ENCODE measurements at places on chromosomes 5 and 9. TPM values are rescaled to one million over a fixed set of nuclear protein-coding genes. Genes with fewer than 3 reads are reported as not detected.

TEX48 gene
- 0.65 TPM for total RNA-seq

- no peak overlapping the region for H3K27ac ChIP-seq
- DNase-seq, result no peak
- no peak overlapping the region for H3K4me3 ChIP-seq
- no peaks in the 10 kb centered on the region for H3K4me1 ChIP-seq
- no peaks in the 10 kb centered on the region for H3K27me3 ChIP-seq
Measured at GRCh38 chr5:160158087-160158486, 38.8 kb upstream of the PWWP2A start.

GRCh38 chr9:76090909-76091308, 200.4 kb downstream of the PCSK5 start:
- H3K27me3 ChIP-seq, result no peaks in the 10 kb centered on the region
- H3K27ac ChIP-seq, result no peak overlapping the region
- no peaks in the 10 kb centered on the region for H3K4me1 ChIP-seq
- H3K36me3 ChIP-seq, result no peaks in the 10 kb centered on the region
- no peak overlapping the region for H3K4me3 ChIP-seq

DNA sequence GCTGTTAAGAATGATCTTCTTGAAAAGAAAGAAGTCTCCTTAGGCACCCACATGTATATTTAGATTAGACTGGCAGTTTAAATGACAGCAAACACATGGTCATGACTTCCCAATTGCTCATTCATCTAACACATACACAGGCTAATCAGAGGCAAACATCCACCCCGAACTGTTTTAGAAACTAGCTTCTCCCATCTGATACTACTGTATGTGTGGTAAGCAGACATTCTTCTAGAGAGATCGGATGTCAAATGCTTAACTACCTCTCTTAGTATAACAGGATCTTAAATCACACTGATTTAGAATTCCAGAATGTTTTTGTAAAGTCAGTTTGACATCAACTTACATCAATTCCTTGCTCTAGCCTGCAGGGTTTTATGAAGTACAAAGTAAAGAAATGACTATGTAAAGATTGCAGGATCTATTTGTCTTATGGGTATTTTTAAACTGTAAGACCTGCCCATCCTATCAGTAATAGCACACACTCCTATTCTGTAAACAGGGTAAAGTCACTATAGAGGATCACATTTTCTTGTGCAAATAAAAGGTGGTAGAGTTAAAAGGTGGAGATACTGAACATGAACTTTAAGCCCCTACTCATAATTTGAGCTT, 239.7 kb downstream of the MLLT3 start:
- H3K36me3 ChIP-seq, result no peaks in the 10 kb centered on the region
- H3K4me3 ChIP-seq, result no peak overlapping the region
- DNase-seq, result no peak
- H3K27ac ChIP-seq, result no peak overlapping the region
- no peaks in the 10 kb centered on the region for H3K27me3 ChIP-seq
- peaks cover 28% of the 10 kb centered on the region for H3K4me1 ChIP-seq

DNA sequence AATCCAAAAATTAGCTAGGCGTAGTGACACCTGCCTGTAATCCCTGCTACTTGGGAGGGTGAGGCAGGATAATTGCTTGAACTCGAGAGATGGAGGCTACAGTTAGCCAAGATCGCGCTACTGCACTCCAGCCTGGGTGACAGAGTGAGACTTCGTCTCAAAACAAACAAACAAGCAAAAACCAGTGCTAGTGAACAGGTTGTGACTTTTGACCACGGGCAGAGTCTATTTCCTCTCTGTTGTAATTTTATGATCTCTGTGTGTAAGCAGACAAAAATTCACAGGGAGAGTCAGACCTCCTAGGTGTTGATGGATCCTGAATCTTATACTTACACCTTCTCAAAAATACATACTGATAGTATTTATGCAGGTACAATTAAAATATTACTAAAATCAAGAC, 65.8 kb downstream of the SPEF2 start:
- no peaks in the 10 kb centered on the region for H3K36me3 ChIP-seq
- H3K27me3 ChIP-seq, result no peaks in the 10 kb centered on the region
- H3K4me3 ChIP-seq, result no peak overlapping the region
- H3K4me1 ChIP-seq, result peaks cover 15% of the 10 kb centered on the region
- no peak for DNase-seq
- no peak overlapping the region for H3K27ac ChIP-seq

- H3K27me3 ChIP-seq, result peaks cover 9% of the 10 kb centered on the region
- no peak overlapping the region for H3K4me3 ChIP-seq
- no peaks in the 10 kb centered on the region for H3K36me3 ChIP-seq
- peaks cover 8% of the 10 kb centered on the region for H3K4me1 ChIP-seq
- H3K27ac ChIP-seq, result no peak overlapping the region
Measured at GRCh38 chr5:1169211-1170115, 31.9 kb upstream of the SLC6A19 start.

All from activated CD8-positive, alpha-beta T cell treated with anti-CD3 and anti-CD28 coated beads for 36 hours (primary cell).